ENCODE measurements at places on chromosomes 2 and 18.

GRCh38 chr2:158204741-158205165, 103.1 kb downstream of the UPP2 start:
- no peak for DNase-seq

DNA sequence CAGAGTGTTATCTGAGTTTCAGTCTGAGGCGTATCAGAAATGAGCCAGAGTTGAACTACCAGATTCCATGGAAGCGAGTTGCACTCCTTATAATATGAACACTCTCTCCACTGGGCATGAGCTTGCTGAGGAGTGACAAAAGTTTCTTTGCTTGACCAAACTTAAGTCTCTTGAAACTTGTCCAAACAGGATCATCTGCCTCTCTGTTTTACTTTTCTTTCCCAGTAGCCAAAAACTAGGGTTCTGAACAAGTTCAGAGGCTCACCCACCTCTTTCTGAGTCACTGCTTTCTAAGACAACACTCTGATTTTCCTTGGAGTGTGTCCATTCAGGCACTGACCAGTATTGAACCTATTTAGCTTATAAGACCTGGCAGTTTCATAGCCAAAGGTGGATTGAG, 233.2 kb upstream of the TCF4 start:
- DNase-seq, result no peak

DNA sequence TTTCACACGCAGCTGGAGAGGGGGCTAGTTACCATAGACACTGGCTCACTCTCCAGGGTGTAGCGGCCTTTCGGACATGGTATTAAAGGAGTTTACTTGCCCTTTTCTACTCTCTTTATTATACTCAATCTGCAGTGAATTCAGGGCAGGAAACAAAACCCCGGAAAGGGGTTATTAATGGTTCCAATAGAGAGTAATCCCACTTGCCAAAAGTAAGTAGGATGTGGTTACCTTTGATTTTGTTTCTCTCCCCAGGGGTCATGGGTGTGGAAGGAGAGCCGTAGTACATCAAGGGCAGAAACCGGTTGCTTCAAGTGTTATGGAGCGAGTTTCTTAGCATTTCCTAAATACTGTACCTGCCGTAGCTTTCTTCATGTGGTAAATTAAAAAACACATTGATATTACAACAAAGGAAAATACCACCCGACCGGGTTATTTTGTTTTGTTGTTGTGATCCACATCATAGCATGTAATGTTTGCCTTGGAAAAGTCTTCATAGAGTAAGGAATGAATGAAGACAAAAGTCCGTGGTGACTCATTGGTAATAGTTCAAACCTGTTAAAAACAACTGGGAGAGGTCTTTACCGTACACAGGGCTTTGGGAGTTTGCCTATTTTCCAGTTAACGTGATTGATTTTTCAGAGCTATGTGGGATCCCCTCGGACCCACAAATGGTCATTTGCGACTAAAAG, 71.5 kb downstream of the SLC4A3 start:
- no peak for DNase-seq

GRCh38 chr2:96866986-96867755, 2.7 kb downstream of the SEMA4C start:
- DNase-seq, result no peak

DNA sequence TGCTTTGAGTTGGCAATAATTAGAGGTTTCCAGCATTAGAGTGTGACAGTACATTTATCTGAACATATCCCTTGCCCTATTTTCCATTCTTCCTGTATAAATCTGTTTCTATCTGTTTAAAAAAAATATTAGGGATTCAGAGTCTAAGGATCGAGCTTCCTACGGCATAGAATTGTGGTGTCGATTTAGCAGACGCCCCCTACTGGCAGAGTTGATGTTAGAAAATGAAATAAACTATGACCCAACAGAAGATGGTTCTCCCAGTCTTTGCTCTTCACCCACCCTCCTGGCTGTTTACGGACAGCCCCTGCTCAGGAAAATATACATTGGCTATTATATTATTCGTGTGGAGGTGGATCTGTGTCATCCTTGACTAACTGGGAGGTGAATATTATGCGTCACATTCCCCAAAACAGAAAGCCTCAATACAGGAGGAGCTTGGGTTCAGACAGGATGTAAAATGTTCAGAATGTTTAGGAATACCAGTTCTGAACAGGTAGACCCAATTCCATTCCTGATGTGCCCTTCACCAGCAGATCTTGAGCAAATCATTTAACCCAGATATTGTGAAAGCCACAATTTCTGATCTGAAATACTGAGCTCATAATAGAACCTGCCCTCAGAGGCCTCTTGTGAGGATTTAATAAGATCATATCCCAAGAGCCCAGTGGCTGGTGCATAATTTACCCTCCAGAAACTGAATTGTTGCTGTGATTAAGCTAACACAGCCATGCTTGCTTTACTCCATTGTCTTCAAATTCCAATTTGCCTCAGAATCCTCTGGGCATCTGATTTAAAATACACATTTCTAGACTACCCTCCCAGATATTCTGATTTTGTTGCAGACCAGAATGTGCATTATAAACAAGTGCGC, 10.8 kb upstream of the ERMN start:
- no peak for DNase-seq

GRCh38 chr2:196230061-196230854, 58.9 kb upstream of the STK17B start:
- DNase-seq, result no peak

GRCh38 chr18:44356566-44357157, 324.0 kb upstream of the SETBP1 start:
- no peak for DNase-seq

- no peak for DNase-seq
Measured at GRCh38 chr18:43175257-43175656, 59.8 kb upstream of the RIT2 start.

DNA sequence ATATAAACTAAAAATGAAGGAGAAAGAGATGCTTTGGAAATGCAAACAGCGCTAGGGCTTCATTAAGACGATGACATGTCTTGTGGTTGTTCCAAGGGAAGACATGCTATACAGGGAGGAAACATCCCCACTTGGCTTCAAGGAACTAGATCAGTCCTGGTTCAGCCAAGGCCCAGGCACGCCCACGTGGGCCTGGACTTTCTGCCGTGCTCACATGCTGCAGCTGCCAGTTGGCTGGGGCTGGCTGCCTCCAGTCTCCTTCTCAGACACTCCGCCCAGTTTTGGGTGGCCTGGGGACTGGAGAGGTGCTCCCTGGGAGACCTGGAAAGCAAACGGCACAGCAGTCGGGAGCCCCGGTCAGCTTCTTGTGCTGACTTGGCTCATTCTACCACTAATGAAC, 109.6 kb downstream of the GLI2 start:
- DNase-seq, result no peak

- no peak for DNase-seq
Measured at GRCh38 chr2:8565399-8566154, 116.3 kb upstream of the ID2 start.

DNA sequence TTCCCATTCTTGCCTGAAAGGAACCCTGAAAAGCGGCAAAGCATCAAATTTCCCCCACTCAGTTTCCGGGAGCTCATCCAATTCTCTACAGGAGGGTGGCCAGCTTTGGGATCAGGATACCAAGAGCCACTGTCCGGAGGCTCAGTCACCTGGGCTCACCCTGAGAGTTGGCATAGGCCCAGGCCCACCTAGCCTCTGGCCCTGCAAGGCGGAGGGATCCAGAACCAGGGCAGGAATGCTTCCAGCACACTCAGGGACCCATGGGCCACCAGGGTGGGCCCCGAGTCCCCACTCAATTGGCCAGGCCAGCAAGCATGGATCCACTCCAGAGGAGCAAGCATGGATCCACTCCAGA, 432.9 kb upstream of the MYT1L start:
- DNase-seq, result no peak

DNA sequence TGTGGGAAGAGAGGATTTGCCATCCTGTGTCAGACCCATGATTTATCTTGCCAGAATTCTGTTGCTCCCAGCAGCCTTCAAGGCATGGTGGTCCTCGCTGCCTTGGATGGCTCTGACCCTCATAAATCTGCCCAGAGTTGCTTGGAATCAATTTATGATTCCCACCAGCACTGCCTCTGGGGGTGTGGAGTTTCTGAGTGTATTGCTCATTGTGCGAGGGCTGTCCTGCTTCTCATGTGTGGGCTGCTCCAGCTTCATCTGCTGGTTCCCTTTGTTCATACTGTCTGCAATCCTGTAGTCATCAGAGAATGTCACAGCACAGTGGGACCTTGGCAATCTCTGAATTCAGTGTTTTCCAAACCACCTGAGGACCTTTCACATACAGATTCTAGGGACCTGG, 139.8 kb downstream of the CLIP4 start:
- DNase-seq, result no peak
